AG08396 (cell line): ENCODE measurements at places on chromosomes 3 and 15.
A peak's percentile ranks its signal among the peaks of the same experiment; 100 is the strongest.

GRCh38 chr15:85956532-85957275 lies 123.0 kb upstream of the AGBL1 start:
- no peak for DNase-seq

GRCh38 chr3:104066658-104067057 lies 1300.1 kb upstream of the ALCAM start:
- no peak for DNase-seq

DNA sequence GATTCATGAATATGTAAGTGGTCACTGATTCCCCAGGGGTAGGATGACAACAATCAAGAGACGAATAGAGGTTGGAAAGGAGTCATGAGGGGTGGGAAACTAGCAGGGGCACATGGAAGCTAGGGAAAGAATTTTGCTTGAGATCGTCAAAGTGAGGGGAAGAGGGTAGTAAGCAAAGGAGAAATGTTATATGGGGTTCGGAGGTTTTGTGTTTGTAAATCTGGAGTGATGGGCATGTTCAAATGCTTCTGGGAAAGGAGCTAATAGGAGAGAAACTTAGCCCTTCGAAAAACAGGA lies 7.9 kb downstream of the RPL14 start:
- DNase-seq = no peak

DNA sequence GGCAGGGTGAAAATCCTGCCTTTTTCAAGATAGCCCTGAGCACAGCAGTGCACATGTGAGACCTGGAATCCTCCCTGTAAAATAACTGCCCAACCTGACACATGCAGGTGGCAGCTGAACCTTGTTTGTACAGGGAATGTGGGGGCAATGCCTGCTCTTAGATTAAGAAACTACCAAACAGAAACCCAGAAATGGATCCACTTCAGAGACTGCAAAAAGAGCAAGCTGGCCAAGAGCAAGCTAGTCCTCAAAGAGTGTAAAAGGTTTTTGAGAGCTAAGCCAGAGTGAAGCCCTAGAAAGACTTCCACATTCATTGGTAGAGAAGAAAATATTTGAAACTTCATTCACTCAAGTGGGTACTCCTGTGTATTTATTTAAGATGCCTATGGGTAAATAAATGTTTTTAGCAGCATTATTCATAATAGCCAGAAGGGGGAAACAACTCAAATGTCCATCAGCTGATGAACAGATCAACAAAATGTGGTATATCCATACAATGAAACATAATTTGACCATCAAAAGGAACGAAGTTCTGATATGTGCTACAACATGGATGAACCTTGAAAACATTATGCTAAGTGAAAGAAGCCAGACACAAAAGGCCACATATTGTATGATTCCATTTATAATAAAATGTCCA lies 96.0 kb upstream of the TSC22D2 start:
- DNase-seq = no peak

DNA sequence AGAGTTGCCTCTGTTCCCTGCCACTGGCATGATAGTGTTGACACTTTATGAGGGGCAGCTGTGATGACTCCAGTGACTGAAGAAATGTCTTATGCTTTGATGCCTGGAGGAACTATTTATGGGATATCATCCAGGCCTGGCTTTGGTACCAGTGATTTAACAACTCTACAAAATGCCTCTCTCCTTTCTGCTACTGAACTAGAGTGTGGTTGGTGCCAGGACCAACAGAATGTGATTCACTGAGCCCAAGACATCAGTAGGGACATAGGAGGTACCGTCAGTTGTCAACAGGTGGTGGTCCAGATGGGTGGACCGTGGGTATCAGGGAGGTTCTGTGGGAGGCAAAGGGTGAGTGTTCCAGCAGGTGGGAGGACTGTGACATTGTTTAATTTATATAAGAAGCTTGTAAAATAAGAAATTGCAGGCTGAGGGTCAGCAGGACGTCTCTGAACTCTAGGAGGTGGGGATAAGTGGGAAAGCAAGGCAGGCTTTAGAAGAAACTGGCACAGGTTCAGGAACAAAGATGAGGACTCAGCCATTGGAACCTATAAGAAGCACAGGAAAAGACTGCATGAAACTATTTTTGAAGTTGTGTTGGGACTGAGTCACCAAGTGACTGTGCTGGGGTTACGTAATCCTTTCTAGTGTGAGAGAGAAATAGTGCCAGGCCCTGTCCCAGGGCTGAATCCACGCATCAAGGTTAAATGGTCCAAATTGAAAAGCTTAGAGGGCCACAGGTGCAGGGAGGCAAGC lies 28.5 kb upstream of the SLC7A14 start:
- peak; percentile 79 for DNase-seq

DNA sequence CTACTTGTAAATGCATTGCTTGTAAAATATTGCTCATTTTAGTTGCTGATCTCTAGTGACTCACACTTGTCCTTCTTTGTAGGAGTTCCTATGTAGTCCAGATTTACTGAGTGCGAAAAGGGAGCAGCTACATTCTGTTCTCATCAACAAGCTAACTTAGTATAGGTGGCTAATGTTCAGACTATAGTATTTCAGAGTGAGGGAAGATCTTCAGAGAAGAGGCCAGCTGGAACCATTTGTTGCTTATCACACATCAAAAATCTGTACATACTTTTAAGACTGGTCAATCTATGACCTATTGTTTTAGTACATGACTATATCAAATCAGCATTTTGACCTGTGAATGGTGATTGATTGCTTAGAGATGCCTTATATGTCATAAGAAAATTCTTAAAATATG lies 71.3 kb upstream of the THSD4 start:
- no peak for DNase-seq
